Metanephros (tissue), 2 donors: ENCODE measurements at places on chromosomes 4 and X. TPM values are rescaled to one million over a fixed set of nuclear protein-coding genes. Genes with fewer than 3 reads are reported as not detected.

The CACNA1F gene
- 0.41 TPM for total RNA-seq

The PPBP gene
- total RNA-seq: 26.9 TPM

The UGT2B11 gene
- not detected for total RNA-seq

The C1GALT1C1 gene
- total RNA-seq: 17.7 TPM

The ESX1 gene
- total RNA-seq: not detected

The APBB2 gene
- 95.2 TPM for total RNA-seq

The VCX3B gene
- total RNA-seq: not detected

The MAGEB2 gene
- not detected for total RNA-seq

The AKAP14 gene
- total RNA-seq: not detected
